ENCODE measurements at places on chromosomes 3 and 15.

GRCh38 chr3:170815340-170815739 lies 54.7 kb downstream of the RPL22L1 start:
- no peak for DNase-seq

DNA sequence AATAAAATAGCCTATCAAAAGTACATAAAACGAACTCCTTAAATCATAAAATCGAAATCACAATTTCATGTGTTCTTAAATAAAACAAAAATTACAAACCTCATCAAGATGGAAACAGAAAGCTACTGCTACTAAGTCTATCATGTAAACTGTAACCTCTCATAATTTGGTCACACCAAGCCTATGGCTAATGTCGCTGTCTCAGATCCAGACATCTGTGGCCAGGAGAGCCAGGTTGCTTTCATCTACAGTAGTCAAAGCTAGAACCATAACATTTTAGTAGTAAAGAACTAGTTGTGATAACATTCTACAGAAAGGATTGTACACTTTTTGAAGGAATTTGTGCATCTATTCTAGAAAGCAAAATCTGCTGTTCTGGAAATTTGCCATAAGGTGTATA lies 197.4 kb upstream of the MBNL1 start:
- DNase-seq = no peak

DNA sequence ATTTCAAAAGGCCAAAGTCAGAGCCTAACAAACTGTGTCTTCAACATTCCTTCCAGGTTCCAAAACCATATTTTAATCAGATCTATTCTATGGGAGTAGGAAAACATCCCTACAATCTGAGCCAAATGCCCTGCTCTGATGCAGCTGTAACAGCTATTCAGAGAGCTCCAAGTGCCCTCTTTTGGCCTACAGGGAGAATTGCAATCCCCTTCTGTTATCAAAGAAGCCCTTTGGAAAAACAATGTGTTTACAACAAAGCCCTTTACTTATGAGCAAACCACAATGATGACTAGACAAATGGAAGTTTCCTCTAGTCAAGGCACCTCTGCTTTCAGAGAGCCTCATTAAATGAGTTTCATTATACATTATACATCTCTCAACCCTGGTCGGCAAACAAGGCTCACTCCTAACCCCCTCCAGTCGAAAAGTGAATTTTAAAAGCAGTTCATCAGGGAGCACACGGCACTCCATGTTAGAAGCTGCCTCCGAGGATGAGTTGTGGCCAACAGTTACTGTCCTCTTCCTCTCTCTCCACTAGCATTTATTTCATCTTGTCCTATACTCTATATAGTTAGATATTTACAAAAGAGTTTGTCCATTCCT lies 42.6 kb upstream of the TMCO5A start:
- DNase-seq = peak; percentile 18

DNA sequence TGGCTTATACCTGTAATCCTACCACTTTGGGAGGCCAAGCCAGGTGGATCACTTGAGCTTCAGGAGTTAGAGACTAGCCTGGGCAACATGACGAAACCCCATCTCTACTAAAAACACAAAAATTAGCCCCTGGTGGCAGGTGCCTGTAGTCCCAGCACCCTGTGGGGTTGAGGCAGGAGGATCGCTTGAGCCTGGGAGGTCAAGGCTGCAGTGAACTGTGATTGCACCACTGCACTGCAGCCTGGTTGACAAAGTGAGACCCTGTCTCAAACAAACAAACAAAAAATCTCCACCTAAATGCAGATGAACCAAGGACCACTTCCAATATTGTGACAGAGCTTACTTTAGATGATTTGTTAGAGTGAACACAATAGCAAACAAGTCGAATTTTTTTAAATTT lies 53.7 kb downstream of the TP53BP1 start:
- DNase-seq = no peak

- peak; percentile 13 for DNase-seq
These were observed at the start of gene TEX55 for GRCh38 chr3:119145500-119146167. TSS of gene TEX55 (plus strand) at chr3:119146165. CDS start at chr3:119146190, 25 bp downstream.

DNA sequence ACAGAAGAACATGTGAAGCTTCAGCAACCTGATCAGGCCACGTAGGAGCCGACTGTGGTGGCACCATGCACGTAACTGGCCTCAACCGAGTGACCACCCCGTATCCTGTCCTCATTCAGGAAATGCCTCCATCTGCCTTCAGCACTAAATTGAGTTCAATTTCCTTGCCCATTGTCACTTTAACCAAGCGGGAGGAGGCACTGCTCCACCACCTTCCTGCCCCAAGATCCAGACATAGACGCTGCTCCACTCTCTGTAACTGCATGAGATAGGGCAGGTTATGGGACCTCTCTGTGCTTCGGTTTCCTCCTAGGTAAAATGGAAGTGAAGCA lies 80.1 kb upstream of the POMGNT2 start:
- DNase-seq = no peak

GRCh38 chr3:69032142-69032541 lies 18.7 kb upstream of the EOGT start:
- no peak for DNase-seq

DNA sequence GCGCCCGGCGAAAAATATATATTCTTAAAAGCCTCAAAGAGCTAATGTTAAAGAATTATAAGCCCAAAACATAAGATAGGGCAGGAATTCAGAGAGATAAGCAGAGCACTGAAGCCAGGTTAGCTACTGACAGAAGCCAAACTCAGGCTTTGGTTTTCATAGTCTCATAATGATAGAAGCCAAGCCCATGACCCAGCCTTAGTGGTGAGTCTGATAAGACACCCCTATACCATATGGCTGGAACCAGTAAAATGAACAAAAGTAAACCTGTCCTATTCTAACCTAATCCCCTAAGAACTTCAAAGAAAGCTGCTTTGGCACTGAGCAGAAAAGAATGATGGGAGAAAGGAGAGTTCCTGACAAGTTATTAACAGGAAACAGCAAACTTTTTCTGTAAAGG lies 25.9 kb downstream of the MYO9A start:
- no peak for DNase-seq

DNA sequence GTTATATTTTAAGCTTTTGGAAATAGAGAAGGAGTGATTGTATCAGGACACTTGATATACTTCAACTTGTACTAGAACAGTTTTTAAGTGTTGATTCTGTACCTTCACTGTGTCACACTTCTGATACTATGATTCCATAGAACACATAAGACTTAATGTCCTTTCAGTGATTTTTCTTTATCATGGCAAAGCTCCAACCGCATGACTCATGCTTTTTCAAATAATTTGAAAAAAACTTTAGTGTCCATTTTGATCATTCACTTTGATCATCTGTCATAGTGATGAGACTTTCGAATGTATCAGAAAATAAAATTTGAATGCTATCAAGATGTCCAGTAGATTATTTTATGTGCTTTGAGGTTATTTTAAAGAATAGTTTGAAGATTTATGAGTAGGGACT lies 32.0 kb downstream of the AP4E1 start:
- no peak for DNase-seq

- DNase-seq = no peak
These were observed 12.8 kb upstream of the RFT1 start for GRCh38 chr3:53142986-53143385.

DNA sequence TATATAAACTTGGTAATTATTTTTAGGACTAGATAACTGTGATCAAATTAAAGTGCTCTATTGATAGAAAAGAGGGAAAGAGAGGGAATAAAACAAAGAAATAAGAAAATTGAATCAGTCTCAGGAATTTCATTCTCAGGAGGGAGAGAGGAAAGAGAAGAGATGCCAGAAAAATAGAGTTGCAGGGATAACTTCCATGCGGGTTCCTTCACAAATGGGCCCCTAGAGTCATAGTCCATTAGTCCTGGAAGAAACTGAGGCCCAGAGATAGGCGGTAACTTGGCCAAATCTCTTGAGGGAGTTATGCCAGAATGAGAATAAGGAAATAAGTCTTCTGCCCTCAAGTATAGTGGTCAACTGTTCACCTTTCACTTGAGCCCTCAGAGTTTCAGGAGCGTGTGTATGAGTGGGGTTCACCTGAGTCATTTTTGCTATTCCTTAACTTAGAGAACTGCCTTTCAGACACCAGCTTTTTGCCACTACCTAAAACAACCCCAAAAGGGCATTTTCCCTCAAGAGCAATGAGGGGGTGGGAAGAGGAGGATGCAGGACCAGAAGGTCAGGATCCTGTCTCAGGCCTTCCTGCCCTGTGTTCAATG lies 192.6 kb downstream of the MEX3B start:
- peak; percentile 57 for DNase-seq

GRCh38 chr3:148450819-148451218 lies 246.9 kb upstream of the AGTR1 start:
- DNase-seq = no peak

GRCh38 chr3:8503461-8503860 lies 1.8 kb downstream of the LMCD1 start:
- DNase-seq = no peak

- DNase-seq = no peak
These were observed 132.6 kb upstream of the TBL1XR1 start for GRCh38 chr3:177329854-177330253.

DNA sequence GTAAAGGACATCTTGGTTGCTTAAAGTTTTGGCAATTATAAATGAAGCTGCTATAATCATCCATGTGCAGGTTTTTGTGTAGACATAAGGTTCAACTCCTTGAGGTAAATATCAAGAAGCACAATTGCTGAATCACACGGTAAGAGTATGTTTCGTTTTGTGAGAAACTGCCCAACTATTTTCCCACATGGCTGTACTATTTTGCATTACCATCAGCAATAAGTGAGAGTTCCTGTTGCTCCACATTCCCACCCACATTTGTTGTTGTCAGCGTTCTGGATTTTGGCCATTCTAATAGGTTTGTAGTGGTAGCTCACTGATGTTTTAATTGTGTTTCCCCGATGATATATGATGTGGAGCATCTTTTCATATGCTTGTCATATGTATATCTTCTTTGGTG lies 118.5 kb upstream of the KCNMB2 start:
- no peak for DNase-seq

GRCh38 chr3:146517684-146518435 lies 26.5 kb downstream of the PLSCR1 start:
- no peak for DNase-seq

GRCh38 chr3:103906304-103906703 lies 1460.4 kb upstream of the ALCAM start:
- no peak for DNase-seq

DNA sequence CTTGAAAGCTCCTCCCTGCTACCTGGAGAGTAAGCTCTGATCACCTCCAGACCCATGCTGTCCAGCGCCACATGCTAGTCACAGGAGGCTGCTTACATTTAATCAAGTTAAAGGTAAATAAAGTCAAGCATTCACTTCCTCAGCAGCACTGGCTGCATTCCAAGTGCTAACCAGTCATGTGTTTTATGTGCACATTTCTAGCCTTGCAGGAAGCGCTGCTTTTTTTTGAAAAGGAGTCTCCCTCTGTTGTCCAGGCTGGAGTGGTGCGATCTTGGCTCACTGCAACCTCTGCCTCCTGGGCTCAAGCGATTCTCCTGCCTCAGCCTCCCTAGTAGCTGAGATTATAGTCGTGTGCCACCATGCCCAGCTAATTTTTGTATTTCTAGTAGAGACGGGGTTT lies 279.2 kb downstream of the GABRG3 start:
- DNase-seq = no peak

DNA sequence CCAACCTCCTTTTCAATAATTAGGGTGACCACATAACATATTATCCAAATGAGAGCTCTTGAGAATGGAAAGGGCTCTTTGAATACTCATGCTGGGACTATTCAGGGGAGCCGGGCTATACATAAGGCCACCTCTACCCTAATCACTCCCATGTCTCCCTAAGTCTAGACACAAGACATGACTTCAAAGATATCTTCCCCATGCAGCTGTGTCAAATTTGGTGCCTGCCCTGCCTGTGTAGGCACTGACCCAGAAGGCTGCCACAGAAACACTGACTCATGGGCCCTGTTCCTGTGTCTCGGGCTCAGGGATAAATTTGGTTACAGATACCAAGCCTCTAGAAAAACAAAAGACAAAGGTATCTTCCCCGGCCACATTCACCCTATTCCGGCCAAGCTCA lies 70.3 kb downstream of the MYLK start:
- no peak for DNase-seq

GRCh38 chr15:47965297-47965696 lies 155.5 kb upstream of the SLC24A5 start:
- DNase-seq = no peak

- DNase-seq = no peak
These were observed 163.8 kb downstream of the FHIT start for GRCh38 chr3:61087465-61087864.

DNA sequence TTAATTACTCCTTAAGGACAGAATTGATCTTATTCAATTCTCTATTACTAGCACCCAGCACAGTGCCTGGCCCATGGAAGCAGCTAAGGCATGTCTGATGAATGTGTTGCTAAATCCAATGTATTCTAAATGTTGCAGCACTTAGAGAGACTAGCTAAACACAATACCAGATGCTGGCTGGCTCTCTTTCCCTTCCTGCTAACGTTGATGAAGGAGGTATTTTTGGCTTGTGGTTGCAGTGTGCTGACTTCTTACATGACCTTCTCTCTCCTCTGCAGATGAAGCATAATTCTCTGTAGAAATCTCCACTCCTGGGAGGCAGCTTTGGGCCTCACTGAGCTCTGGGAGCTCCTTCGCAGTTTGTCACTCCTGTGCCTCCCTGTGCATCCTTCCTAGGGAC lies 183.6 kb downstream of the PEX5L start:
- DNase-seq = peak; percentile 38

- no peak for DNase-seq
These were observed 1.1 kb downstream of the TBC1D2B start for GRCh38 chr15:78076231-78077052.

DNA sequence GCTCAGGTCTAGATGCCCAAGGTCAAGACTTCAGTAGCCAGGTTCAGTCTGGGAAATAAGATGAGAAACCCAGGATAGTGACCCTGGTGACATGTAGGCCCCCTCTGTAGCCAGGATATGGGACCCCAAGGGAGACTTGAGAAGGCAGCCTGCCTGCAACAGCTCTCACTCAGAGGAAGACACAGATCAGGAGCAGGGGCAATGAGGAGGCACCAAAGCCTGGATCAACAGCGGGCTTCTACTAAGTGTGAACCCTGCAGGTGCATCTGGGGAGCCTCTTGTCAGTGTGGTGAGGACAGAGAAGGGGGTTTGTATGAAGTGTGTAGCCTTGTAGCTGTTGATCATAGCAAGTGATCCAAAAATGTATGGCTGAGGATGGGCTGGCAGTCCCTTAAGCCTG lies 25.4 kb downstream of the PLA2G4F start:
- no peak for DNase-seq

GRCh38 chr15:92107510-92107909 lies 254.0 kb downstream of the SLCO3A1 start:
- no peak for DNase-seq

DNA sequence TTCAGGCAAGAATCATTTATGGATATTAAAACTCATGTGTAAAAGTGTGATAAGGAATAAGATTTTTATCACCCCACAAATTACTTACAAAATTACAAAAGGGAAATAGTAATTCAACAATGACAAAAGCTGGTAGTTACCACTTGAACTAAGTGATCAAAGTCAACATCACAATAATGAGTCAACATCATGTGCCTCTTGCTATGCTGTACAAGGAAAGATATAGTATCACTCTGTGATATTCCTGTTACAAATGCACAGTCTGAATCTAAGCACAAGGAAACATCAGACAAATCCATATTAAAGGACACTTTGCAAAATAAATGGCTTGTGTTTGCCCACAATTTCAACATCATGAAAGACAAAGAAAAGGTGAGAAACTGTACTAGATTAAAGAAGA lies 90.5 kb upstream of the PLCL2 start:
- no peak for DNase-seq

- DNase-seq = no peak
These were observed 105.9 kb downstream of the TOP2B start for GRCh38 chr3:25558796-25559195.

GRCh38 chr3:194117104-194117845 lies 18.7 kb upstream of the HES1 start:
- DNase-seq = no peak

Data from muscle of arm (tissue), 14 donors.